ENCODE measurements at places on chromosomes 5 and 9.

DNA sequence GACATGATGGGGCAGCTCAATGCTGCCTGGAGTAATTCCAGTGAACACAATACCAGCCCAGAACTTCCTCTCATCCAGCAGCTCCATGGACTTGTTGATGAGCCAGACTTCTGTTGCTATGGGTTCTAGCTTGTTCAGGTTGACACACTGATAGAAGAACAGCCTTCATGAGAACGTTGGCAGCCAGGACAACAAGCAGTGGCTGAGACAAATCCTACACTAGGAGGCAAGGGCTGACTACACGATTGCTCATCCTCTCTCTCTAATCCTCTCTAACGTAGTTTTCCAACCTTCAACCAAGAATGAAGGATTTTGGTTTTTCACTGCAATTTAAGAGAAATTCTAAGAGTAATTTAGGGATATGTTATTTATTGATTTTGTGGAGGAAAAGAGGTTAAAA is 67.8 kb downstream of the NIPSNAP3B start:
- DNase-seq, result no peak

DNA sequence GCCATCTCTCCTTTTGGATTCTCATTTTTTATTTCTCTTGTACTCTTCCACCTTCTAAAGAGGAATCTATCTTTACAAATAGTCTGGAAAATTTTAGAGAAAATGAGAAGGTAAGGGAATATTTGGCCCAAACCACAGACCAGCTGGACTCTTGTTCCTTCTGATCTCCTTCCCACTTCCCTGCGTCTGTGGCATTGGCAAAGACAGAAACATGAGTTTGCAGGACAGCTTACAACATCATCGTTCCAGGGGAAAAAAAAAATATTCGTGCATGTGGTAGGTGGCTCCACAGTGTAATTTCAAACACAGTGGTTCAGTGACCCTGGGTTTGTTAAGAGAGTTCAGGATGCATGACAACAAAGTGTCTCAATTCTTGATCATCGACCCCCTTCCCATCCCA is 755.0 kb downstream of the DNAH5 start:
- DNase-seq, result no peak

- DNase-seq, result no peak
These were observed 21.5 kb upstream of the SUSD3 start for GRCh38 chr9:93036887-93037475.

DNA sequence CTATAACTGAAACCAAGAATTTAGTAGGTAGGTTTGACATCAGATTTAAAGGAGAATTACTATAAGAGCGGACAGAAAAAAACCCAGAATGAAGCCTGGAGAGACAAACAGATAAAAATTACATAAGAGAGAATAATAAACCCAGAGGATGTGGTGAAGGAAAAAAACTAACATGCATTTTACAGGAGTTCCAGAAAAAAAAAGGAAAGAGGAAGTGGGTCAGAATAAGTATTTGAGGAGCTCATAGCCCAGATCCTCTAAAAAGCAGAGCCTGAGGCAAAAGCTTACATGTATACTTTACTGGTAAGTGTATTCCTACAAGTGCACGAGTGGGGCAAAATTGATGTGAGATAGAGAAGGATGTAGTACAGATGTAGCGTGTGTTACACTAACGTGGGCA is 43.1 kb upstream of the NAA35 start:
- no peak for DNase-seq

DNA sequence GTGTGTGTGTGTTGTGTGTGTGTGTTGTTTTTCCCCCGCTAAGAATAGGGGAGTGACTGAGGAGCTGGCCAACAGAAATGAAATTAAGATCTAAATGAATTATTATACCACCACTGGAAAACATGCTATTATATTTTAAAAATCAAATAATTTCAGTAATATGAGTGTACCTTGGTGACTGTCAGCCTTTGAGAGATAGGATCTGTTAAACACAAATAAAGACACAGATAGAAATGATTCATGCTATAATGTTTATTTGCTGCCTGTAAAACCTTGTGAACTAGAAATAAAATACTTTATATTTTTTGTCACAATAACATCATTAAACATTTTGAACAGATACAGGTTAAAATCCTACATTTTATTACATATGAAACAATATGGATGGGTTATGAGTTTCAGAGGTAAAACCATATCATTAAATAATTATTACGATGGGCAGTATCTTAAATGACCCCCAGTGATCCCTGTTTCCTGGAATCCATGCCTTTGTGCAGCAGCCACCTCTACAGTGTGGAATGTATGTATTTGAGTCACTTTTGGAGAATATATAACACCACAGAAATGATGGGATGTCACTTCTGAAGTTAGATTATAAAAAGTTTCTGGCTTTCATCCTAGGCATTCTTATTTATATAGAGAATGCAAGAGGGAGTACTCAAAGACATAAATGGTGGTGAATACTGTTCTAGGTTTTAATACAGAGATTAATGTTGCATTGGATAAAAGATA is 617.2 kb downstream of the CDH18 start:
- DNase-seq, result no peak

DNA sequence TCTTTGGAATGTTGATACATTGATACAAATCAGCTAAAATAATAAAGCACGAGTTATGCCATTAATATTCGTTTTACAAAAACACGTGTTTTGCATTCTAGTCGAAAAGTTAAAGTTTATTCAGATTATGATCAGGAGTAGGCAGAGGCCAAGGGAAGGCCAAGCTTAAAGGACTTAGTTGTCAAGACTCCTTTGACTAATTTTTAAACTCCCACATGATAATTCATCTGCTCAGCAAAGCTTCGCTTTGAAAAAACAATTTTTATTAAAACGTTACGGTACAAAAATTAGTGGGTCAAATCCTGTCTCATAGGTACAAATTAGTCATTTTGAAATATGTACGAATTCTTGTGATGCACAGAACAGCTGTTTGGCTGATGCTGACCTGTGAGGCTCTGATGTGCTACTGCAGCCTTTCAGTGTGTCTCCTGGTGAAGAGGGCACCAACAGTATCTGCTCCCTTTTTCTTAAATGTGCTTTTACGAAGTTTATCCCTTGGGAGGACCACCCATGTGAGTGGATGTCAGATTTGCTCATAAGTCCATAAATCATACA is 23.0 kb upstream of the NR3C1 start:
- no peak for DNase-seq

- DNase-seq, result no peak
These were observed 111.2 kb upstream of the FAM174A start for GRCh38 chr5:100424017-100424416.

GRCh38 chr5:1929108-1929991 is 46.6 kb upstream of the IRX4 start:
- DNase-seq, result no peak

DNA sequence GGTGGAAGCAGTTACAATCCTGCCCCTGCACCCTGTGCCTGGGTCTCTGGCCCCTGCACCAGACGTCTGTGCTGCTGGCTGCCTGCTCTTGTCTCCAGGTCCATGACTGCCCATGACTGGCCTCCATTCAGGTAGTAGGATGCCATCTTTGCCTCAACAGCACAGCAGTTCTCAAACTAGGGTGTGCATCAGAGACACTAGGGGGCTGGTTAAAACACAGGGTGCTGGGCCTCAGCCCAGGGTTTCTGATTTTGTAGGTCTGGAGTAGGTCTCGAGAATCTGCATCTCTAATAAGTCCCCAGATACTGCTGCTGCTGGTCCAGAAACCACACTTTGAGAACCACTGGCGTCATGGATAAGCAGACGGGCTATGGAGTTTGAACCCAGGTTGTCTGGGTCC is 24.0 kb downstream of the COL15A1 start:
- DNase-seq, result no peak

DNA sequence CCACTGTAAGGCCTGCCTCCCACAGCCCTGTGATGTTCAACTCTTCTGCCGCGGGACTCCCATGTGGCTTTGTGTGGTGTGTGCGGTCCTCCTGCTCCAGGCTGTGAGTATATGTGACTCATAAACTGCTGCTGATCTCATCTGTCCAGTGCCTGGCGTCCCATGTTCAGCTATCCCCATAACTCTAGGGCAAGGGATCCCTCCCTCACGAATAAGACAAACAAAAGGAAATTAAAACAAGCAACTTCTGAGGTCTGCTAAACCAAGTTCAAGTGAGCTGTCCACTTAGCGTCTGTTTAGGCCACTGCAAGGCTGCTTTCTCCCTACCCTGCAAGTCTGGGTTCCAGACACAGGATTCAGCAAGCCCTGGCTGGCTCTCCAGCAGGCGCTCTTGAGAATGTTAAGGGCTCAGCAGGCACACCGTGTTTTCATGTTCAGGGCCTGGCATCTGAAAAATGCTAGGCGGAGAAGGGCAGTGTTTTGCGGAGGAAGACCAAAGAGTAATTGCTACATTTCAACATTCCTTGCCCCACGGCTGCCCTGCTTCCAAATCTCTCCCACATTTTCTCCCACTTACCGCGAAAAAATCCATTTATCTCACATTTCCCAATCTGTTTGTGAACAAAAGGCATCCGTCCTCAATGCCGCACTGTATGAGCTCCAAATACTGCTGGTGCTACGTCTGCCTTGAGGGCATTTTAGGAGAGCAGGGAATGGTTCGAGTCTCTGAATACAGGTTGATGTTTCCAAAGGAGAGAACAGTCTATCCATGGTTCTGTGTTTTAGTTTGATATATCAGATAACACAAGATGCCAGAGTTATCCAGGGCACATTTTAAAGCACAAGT is 280.2 kb downstream of the SEMA5A start:
- DNase-seq, result peak; percentile 53

Measured in Right ventricle myocardium superior (tissue), 1 donor.